Sciatic nerve (tissue), 2 donors: ENCODE measurements at places on chromosomes 5 and 9. TPM values are rescaled to one million over a fixed set of nuclear protein-coding genes. Genes with fewer than 3 reads are reported as not detected.

Gene TTC39B
- 17.7 TPM for total RNA-seq

Gene HCN1
- 37.3 TPM for total RNA-seq

Gene SEMA4D
- total RNA-seq, result 35.8 TPM

DNA sequence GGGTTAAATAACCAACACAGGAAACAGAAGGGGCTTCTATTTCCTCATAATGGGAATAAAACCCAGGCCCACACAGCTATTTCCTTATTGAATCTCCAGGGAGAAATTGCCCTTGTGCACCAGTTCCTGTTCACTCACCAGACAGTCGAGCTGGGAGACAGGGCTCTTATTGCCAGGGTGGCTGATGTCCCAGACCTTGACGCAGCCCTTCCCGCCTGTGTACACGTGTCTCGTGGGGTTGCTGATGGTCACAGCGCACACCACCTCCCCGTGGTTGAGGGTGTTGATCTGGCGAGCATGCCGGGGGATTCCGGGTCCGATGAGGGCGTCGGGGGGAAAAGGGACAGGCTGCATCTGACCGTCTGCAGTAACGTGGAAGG lies 96.5 kb downstream of the TLE1 start:
- no peak for DNase-seq

- DNase-seq, result no peak
These were observed 8.5 kb upstream of the TJP2 start for GRCh38 chr9:69165581-69165980.

- no peak for DNase-seq
These were observed 33.2 kb downstream of the SLC31A2 start for GRCh38 chr9:113183956-113184488.

DNA sequence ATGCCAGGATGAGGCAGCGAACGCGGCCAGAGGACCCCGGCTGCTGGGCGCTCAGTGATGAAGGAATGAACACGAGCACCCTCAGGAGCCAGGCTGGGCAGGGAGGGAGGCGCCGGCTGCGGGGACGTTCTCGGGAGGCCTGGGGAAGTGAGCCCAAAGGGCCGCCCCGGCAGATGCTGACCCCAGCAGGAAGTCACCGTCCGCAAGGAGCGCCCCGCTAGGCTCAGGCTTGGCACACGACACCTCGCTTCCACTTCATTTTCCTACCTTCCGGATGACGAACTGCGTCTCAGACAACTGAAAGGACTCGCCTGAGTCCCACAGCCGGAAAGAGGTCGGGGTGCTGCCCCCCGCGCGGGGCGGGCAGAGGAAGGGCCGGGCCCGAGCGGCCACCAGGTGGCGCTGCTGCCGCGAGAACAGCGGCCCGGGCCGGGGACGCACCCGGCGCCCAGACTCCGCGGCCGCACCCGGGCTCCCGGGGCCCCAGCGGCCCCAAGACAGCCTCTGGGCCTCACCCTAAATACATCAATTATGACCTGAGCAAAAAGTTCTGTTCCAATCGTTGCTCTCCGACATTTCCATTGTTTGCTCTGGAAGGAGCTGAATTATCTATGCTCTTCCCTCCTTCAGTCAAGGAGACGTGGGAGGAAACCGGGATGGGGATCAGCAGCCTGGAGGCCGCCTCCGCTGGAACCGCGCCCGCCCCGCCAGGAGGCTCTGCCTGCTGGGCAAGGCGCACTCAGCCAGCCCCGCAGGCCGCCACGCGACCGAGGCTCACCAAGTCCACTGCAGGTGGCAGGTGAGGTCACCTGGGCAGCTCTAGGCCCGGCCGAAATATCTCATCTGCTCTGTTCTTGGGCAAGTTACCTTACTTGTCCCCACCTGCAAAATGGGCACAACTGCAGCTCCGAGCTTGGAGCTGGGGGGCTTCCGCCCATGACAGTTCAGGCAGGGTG lies 107.0 kb downstream of the ZNF354C start:
- peak; percentile 70 for DNase-seq
